ENCODE measurements at places on chromosomes 2 and 18.

DNA sequence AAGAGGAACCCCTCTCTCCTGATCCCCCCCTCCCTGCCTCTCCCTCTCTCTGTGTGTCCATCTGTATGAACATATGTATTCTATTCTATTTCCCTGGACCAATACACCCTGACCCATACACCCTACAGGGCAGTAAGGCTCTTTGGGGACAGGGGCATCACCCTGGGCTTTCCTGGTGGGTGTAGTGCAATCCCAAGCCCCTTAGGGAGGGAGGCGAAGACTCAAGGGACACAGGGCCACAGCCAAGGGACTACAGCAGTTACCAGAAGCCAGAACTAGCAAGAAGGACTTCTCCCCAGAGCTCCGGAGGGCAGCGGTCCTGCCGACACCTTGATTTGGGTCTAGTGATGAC is 214.2 kb upstream of the RAB6C start:
- DNase-seq, result no peak

GRCh38 chr2:61762292-61762691 is 91.6 kb downstream of the FAM161A start:
- DNase-seq, result no peak

DNA sequence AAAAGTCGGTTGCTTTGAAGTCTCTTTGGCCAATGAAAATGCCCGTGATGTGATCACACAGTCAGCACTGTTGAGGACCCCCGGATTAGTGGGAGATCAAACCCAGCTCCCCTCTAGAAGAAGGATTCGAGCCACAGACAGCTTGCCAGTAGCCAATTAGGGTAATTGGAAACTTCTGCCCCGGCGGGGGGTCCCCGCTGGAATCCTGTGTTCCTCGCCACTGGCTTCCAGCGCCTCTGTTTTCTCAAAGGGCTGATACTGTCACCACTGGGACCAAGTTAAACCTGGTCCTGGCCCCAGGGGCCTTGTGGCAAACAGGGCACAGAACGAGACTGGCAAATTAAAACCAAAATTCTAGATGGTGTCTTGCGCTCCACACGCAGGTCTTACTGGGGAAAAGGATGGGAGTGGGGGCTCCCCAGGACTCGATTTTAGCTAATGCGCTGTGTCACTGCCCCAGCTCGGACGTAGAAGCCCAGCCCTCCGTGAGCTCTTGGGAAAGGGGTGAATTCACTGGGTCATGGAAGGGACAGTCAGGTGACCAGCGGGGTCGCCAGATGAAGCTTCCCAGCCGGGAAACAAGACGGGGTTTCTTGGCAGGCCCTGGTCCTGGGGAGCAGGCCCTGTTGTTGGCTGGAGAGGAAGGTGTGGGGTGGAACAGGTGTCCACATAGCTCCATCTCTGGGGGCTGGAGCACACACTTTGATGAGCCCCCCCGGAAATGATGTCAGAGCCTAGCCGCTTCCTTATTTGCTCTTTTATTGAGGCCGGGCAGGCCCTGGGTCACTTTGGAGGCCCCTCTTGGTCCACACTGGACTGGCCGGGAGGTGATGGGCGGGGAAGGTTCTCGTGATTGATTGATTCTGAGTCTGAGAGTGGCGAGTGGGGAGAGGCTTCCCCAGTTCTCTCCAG is 90.2 kb downstream of the SMAD7 start:
- DNase-seq, result no peak

- no peak for DNase-seq
Measured at GRCh38 chr2:101150306-101151145, 656 bp downstream of the TBC1D8 start.

- DNase-seq, result no peak
Measured at GRCh38 chr2:28178946-28179345, 213.7 kb upstream of the FOSL2 start.

DNA sequence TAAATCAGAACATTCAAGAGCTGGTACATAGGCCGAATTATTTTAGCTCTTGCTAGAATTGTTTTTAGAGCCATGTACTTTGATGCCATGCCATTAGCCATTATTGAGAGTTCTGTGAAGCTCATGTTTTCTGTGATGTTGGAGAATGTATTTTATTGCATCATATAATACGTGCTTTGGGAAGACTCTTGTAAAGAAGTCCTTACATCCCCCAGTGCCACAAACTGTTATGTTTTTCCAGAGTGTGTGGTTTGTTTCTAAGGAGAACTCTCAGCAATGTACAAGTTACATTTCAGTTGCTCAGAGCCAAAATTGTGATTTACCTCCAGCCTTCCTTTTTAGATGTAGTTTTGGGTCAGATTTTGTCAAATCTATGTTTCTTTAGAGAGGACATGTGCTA is 148.6 kb downstream of the HAUS1 start:
- DNase-seq, result no peak

DNA sequence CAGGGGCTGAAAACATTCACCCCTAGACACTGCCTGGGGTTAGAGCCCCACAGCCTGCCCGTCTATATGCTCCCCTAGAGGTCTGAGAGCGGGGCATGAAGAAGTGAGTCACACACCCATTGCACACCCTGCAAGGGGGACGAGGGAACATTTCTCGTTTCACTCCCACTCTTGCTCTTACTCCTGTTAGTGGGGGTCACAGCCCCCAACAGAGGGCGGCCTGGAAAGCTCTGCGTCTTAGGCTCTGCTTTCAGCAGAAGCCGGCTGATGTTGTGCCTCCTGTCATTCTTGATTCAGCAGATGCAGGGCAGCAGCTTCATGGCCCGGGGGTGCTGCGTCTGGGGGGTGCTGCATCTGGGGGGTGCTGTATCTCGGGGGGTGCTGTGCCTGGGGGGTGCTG is 141.3 kb downstream of the ASB1 start:
- no peak for DNase-seq

DNA sequence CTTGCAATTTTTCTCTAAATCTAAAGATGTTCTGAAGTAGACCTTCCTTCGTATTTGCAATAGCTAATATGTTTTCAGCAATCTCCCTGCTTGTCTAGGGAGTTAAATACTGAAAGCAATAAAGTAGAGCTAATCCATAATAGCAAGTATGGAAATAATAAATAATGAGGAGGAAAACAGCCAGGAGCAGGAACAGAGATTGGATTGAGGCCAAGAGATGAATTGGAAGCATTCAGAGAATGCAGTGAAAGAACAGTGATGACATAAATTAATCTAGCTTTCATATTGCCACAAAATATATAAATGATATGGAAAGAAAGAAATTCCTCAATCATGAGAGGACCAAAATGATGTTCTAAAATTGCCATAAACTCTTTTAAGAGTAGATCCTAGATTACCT is 679.7 kb downstream of the METTL4 start:
- DNase-seq, result no peak

GRCh38 chr2:69509011-69509749 is 71.9 kb upstream of the NFU1 start:
- DNase-seq, result no peak

DNA sequence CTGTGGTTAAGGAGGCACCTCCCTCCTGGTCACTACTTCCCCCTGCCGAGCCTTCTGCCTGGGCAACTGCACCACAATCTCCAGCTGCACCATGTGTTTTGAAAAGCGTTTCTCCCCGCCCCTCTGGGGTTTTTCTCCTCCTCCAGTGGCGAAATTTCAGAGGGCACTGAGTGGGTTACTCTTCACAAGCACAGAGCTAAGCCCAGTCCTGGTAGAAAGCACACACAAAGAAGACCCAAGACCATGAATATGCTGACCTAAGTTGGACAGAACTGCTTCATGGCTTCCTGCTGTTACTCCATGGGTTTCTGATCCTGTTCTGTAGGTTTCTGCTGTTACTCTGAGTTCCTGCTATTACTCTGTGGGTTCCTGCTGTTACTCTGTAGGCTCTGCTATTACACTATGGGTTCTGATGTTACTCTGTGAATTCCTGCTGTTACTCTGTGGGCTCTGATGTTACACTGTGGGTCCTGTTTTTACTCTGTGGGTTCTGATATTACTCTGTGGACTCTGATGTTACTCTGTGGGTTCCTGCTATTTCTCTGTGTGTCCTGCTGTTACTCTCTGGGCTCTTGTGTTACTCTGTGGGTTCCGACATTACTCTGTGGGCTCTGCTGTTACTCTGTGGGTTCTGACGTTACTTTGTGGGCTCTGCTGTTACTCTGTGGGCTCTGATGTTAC is 216.6 kb downstream of the RTP5 start:
- DNase-seq, result no peak

DNA sequence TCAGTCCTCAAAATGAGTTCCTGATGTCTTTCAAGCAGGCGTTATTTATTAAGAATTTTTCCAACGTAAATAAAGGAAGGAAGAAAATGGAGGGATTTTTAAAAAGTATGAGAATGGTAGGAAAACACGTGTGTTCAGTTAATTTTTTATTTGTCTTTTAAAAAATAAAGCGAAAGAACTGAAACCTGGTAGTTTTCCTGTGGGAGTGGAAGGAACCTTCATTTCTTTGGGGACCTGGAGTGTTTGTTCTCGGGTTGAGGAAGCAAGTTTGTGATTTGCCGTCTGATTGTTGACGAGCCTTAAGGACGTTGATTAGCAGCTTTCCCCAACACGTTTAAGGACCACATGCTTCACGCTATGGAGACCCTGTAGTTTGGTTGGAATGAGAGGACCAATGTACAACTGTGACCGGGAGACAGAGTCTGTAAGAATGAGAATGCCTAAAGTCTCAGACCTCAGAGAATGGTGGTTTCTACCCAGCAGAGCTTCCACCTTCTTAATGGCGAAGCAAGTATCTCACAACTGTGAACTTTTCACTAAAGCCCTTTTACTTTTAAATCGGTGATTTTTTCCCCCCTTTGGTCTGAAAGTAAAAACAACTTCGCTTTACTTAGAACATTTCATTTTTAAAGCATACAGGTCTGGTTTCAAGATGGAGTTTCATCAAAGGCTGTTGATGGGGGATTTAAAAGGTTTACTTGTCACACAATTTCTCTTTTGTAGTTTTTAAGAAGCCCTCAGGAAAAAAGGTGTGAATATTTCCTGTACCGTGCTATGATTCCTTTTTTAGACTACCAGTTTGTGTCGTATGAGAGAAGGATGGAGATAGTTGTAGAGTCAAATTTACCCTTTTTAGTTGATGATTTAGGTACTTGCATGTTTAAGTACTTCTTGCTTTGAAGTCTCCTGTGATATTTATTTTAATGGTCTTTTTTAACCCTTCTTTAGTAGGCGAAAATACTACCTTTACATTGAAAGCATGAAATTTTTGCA is 1.4 kb downstream of the TTC39C start:
- no peak for DNase-seq

- no peak for DNase-seq
Measured at GRCh38 chr2:231571661-231572191, 20.9 kb upstream of the TEX44 start.

- DNase-seq, result peak; percentile 69
Measured at GRCh38 chr2:100984892-100985307, 17.2 kb upstream of the RPL31 start.

- no peak for DNase-seq
Measured at GRCh38 chr2:98823196-98824170, 92.6 kb upstream of the MGAT4A start.

DNA sequence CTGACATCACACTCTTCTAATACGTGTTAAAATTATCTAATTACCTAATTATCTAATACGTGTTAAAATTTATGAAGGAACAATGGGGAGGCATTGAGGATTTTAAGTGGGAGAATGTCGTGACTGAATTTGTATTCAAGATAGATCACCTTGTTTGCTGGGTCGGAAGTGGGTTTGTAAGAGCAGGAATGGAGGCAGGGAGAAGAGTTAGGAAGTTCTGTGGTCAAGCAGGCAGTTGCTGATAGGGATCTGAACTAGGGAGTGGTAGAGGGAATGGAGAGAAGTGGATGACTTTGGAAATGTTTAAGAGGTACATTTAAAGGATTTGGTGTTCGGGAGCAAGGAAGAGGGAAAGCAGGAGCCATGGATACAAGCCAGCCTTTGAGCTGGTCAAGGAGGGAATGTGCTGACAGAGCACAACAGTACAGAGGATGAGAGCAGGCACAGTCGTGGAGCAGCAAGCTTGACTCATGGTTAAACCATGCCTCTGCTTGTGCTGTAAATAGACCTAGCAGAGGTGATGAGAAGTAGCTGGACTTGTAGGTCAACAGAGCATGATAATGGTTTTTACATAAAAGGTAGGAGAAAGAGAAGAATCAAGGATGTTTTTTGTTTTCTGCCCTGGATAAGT is 16.2 kb downstream of the IL18RAP start:
- peak; percentile 30 for DNase-seq

GRCh38 chr2:128444816-128445522 is 126.3 kb upstream of the HS6ST1 start:
- DNase-seq, result no peak

- no peak for DNase-seq
Measured at GRCh38 chr2:32976409-32977063, 29.8 kb downstream of the LTBP1 start.

GRCh38 chr18:627231-627630 is 30.2 kb upstream of the TYMS start:
- DNase-seq, result no peak

GRCh38 chr2:132824716-132825115 is 154.7 kb upstream of the LYPD1 start:
- no peak for DNase-seq

DNA sequence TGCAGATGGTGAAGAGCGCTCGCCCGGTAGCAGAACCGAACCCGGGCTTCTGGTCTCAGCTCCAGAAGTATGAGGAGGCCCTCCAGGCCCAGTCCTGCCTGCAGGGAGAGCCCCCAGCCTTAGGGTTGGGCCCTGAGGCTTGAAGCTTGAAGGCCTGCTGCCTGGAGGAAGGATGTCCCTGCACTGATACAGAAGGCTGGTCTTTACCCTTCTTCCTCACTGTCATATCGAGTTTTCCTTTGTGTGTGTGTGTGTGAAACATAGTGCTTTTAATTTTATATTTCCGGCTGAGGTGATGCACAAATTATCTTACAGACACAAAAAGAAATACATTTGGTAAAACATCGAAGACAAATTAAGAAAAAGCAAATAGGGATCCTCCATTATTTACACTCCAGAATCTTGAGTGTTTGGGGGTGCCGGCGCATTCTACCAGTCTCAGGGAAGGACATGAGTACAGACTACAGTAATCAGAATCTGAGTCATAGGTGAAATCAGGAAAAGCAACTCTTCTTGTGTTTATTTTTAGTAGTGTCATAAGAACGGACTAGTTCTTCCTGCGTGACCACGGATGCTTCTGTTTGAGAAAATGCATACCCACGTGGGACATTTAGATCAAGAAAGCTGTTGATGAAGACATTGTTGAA is 1.3 kb downstream of the DUSP28 start:
- peak; percentile 76 for DNase-seq

DNA sequence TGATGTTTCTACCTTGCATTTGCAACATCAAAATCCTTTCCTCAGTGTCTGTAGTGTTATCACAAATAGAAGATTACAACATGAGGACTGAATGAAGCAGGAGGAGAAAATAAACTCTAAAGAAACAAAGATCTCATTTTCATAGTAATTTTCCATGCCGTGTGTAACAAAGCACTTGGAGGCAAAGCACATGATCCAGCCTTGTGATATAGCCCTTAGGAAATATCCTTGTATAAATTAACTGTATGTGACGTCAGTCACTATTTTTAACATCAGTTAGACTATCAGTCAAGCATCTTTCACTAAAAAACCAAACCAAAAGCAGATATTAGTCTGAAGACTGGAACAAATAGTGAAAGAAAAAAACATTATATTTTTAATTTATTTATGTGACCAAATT is 492.1 kb upstream of the CNTNAP5 start:
- DNase-seq, result no peak

All from kidney capillary endothelial cell (primary cell).